ENCODE measurements at places on chromosomes 11 and 22.
A peak's percentile ranks its signal among the peaks of the same experiment; 100 is the strongest.

DNA sequence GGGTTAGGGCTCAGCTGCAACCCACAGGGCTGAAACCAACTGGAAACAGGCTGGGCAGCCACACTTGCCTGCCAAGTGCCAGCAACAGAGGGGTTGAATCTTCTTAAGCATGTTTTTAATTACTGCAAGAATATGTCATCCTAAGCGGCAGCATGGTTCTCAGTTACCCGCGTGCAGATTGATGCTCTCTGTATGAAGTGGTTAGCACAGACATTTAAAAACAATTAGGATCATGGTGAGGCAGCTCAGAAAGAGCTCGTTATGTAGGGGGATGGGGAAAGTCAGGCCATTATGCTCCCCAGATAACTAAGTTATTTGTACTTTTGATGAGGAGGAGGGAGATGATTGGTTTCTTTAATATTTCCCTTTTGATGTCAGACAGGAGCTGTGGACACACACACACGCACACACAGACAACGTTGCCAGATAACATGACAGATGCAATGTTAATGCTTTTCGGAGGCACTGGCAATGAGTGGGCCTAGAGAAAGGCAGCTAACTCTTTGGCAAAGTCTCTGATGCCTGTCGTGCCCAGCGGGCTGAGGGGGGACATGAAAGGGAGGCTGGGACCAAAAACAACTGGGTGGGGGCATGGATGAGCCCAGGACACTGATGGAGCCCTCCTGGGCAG lies 389.7 kb downstream of the NXPE2 start:
- no peak for DNase-seq

GRCh38 chr11:65491614-65492386 lies 7.0 kb upstream of the MALAT1 start:
- peak; percentile 93 for DNase-seq

DNA sequence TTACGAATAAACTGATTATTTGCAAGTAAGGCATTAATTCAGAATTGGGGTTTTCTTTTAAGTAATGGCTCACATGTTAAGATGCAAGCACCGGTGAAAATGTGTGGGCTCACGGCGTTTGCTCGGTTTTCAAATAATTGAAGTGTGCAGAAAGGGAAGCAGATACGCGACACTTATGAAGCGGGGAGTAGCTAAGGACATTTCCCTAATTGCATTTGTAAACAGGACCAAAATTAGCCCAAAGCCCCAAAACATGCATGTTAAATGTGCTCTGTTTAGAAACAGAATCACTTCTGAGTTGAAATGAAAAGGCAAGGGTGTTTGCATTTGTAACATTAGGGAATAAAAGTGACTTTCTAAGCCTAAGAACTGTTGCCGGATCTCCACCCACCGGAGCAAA lies 61.3 kb downstream of the ELFN2 start:
- no peak for DNase-seq

DNA sequence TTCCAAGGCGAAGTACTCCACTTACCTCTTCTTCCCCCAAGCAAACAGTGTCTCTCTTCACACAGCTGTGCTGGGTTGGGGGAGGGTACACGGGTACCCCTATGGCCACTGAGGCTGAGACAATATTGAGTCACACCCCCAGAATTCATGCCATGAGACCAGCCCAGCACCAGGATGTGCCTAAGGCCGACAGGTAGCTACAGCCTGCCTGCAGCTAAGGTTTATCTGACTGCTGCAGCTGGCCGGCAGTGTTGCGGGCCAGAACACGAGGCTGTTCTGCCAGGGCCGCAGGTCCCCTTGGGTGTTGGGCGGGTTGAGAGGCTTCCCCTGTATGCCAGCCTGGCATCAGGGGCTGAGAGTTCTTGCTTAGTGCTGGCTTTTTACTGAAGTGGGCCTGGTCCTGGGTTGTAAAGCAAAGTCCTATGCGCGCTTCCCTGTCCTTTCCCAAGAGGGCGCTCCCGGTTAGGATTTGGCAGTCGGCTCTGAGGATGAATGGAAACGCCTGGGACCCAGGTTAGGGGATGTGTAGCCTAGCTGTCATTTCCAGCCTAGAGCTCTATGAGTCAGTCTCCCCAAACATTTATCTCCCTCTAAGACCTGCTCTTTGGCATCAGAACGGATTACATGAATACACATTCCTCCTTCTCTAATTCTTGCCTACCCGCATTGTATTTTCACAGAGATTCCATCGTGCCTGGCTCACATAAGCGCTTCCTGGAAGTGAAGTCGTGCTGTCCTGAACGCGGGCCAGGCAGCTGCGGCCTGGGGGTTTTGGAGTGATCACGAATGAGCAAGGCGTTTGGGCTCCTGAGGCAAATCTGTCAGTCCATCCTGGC lies 7.1 kb downstream of the USP18 start:
- DNase-seq, result peak; percentile 33

- DNase-seq, result no peak
These were observed 11.4 kb downstream of the DNAL4 start for GRCh38 chr22:38782402-38783094.

GRCh38 chr11:95231881-95232605 lies 1.0 kb upstream of the SESN3 start:
- no peak for DNase-seq

DNA sequence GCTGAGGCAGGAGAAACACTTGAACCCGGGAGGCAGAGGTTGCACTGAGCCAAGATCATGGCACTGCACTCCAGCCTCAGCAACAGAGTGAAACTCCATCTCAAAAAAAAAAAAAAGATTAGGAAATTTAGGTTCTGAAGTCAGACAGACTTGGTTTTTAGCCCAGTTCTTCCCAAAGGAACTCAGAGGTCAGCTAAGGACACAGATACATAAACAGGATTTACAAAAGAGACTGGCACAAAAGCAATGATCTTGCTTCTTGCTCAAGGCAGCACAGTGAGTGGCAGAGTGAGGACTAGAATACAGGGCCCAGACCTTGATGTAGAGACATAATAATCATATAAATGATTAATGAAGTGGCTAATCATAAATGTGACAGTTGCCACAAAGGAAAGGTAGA lies 25.4 kb upstream of the RRAS2 start:
- no peak for DNase-seq

DNA sequence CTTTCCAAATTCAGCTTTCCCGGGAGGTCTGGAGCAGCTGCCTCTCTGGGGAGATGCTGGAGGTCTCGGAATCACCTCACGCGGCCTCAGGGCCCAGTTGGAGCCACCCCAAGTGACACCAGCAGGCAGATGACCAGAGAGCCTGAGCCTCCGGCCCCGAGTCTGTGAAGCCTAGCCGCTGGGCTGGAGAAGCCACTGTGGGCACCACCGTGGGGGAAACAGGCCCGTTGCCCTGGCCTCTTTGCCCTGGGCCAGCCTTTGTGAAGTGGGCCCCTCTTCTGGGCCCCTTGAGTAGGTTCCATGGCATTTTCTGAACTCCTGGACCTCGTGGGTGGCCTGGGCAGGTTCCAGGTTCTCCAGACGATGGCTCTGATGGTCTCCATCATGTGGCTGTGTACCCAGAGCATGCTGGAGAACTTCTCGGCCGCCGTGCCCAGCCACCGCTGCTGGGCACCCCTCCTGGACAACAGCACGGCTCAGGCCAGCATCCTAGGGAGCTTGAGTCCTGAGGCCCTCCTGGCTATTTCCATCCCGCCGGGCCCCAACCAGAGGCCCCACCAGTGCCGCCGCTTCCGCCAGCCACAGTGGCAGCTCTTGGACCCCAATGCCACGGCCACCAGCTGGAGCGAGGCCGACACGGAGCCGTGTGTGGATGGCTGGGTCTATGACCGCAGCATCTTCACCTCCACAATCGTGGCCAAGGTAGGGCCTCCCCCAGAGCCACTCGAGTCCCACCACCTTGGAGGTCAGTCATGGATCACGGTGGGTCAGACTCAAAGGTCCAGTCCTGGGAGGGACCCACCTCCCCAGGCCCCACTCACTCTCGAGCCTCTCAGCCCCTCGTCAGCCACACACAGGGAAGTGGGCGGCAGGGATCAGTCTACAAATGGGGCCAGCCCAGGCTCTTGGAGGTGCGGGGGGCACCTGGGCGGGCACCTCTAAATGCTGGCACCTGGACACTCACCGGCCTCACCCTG lies 525 bp downstream of the SLC22A12 start:
- no peak for DNase-seq

- no peak for DNase-seq
These were observed 5.1 kb downstream of the SCN4B start for GRCh38 chr11:118147502-118147901.

DNA sequence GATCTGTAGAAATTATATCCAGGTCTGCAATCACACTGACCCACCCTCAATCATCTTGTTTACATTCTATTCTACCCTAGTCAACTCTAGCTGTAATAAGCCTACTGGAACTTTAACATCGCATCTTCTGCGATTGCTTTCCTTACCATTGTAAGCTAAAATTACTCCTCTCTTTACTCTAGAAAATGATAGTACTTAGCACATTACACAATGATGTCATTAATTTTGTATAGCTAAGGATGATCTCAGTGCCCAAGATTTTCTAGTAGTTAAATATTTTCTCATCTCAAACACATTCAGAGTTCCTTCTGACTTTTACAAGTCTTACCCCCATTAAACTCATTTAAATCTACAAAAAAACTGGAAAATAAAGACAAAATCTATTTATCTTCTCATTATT lies 39.6 kb upstream of the CTSC start:
- no peak for DNase-seq
